ENCODE measurements at places on chromosomes 3 and 15.
A peak's percentile ranks its signal among the peaks of the same experiment; 100 is the strongest.

GRCh38 chr3:46714728-46715506 lies 2.8 kb downstream of the PRSS50 start:
- no peak for DNase-seq

- no peak for DNase-seq
Measured at GRCh38 chr3:160130071-160130470, 95.2 kb upstream of the C3orf80 start.

DNA sequence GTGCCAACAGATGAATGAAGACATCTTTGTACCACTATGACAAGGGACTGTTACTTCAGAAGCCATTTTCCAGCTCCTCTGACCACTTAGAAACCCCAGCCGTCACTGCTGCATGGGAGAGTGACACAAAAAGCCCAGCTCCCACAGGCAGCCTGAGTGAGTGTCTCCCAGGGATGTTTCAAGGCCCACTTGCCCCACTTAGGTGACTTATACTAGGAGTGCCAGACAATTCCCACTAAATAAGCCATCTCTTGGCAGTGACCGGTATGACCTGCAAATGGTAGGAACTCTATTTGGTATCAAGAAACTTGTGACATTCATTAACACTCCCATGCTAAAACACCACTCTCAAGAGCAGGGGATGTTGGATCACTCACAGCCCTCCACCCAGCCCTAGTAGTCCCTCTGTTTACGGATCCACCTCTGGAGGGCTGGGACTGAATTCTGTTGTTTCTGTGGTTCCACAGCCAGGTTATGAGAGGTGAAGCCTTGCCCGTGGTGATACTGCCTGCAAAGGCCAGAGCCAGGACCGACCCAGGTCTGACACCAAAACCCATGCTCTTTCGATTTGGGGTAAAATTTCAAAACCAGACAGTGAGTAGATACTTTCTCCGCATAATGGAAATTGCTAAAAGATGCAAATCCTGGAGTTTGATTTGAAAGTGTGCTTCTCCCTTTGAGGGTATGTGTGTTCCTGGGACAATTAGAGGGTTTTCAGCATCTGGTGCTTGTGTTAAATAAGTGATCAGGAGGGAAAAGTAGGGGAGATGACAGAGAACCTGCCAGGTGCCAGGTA lies 14.5 kb downstream of the RBP1 start:
- DNase-seq, result no peak

- no peak for DNase-seq
Measured at GRCh38 chr3:112514527-112515128, 15.4 kb upstream of the BTLA start.

DNA sequence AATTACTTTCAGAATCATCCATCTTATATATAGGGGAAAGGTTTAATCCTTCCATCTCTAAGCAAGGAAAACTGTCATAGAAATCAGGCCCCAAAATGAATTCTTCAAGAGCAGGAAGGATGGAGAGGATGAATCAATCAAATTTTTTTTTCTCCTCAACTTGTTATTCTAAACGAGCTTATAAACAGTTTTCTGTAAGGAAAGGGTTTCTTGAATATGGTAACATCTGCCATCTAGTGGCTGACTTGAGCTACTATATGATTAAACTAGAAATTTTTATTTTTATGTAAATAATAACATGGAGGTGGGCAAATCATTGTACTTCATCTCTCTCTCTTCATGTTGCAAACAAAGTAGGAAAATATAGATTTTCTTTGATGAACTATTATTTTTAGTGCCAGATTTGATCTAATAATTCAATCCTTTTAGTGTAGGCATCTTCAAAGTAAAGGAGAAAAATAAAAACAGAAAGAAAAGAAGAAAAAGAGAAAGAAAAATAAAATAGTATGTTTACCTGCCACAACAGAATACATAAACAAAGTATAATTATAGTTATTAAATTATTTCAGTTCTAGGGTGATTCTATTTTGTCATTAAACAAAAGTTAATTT lies 146.6 kb downstream of the SERPINI1 start:
- DNase-seq, result peak; percentile 5

- DNase-seq, result no peak
Measured at GRCh38 chr3:129621626-129622225, 15.2 kb upstream of the PLXND1 start.
